HAP-1 (cell line): ENCODE measurements at places on chromosomes 11 and 22.

DNA sequence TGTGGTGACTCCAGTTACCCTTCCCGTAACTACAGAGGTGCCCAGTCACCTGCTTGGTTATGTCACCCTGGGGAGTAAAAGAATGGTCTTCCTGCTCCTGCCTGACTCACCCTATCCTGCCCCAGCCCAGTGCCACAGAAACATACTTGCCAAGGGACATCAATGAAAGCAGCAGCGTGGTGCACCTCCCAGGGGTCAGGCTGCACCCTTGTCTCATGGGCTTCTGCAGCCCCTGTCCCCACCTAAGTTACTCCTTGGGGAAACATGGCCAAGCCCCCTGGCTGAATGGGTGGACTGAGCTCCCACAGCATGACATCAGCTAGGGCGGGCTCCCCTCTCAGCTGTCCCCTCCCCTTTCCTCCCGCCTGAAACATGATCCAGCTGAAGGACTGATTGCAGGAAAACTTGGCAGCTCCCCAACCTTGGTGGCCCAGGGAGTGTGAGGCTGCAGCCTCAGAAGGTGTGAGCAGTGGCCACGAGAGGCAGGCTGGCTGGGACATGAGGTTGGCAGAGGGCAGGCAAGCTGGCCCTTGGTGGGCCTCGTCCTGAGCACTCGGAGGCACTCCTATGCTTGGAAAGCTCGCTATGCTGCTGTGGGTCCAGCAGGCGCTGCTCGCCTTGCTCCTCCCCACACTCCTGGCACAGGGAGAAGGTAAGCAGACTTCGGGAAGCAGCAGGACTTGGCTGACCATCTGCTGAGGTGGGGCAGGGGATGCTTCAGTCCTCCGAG is at the start of gene HTR3A:
Gene HTR3A (plus strand): TSS at position 368 of the 730 bp plus-strand sequence. CDS start 218 bp downstream, at position 586.
- DNase-seq: peak; percentile 74

DNA sequence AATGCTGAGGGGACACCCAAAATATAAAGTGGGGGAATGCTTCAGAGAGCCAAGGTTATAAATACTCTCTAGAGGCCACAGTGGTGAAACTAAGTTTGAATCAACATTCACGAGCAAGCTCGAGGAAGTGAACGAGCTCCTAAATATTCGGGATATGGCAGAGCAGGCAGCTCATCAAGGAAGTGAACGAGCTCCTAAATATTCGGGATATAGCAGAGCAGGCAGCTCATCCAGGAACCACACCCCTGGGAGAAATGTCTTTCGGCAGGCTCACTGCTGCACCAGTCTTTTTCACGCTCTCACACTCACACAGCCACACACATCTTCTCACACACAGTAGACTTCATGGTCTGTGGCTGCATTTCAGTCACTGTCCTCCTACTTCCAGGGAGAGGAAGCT is 787.5 kb downstream of the OPCML start:
- no peak for DNase-seq

- no peak for DNase-seq
Measured at GRCh38 chr11:113840932-113841664, 34.3 kb downstream of the USP28 start.

DNA sequence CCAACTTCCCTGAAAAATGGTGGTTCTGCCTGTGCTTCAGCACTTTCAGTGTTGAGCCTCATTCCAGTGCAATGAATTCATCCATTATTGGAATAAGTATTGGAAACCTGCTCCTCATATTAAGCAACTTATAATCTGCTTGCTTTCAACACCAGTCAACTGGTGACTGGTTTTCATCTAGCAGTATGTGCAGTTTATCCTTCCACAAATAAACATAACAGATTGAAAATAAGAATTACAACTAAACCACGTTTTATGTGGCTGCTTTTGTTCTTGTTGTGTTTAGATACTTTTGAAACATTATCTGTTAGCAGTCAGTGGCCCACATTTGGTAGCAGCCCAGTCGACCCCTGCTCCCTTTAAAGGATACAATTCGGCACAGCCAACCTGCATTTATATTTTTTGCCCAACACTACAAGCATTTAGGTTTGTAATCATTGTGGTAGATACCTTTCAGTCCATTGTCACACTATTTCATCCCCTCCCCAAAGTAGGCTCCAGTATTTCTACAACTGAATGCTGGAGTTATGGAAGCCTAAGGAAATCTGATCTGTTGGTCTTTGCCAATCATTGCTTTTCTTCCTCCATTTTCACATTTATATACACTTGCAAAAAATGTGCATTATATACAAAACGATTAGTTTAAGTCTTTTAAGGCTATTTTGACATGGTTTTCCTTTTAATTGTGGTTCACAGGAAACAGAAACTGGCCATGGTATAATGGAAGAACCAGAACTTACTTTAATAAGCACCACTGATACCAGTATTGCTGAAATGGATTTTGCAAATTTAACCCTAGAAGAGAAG is 13.1 kb downstream of the TAF1D start:
- DNase-seq: no peak

GRCh38 chr11:71490044-71490730 is 36.9 kb upstream of the KRTAP5-7 start:
- no peak for DNase-seq

DNA sequence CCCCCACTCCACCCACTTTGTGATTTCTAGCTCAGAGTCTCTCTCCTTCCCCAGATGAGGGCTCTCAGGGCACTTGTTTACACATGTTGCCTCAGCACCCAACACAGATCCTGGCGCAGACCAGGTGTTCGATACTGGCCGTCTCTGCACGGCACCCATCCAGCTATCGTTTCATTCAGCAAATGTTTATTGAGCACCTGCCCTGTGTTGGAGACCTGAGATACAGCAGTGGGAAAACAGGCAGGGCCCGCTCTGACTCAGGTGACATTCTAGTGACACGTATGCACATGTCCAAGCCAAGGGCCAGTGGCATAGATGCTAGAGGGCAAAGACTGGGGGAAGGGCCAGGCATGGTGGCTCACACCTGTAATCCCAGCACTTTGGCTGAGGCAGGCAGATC is 71.9 kb downstream of the NFAM1 start:
- DNase-seq: no peak

DNA sequence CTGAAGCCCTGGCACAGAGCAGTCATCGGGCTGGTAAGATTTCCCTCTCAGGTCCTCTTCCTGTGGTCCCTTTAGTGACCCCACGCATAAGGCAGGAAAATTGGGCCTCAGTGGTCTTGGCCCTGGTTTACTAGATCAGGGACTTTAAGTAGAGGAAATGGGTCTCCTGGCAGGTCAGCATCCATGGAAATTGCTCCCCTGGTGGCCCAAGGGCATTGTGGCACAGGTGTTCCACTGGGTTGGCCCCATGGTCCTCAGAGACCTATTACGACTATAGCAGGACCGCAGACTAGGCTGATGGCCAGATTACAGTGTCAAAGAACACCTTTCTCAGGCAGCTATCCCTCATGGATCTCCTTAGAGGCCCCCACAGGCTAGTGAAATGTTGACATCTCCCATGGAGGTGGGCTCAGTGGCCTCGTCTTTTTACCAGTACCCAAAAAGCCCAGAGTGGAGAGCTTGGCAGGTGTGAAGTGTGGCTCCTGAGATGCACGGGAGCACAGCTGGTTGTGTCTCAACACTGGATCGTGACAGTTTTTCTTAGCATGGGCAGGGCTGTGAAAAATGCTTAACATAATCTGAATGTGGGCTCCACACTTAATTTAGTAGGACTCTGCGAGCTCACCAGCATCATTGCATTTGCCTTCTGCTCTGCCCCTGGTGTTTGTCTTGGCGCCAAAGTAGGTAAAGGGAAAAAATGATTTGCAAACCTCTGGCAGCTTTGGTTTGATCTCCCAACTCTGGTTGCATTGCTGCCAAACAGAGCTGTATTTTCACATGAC is 74.2 kb downstream of the ZBTB16 start:
- DNase-seq: no peak

DNA sequence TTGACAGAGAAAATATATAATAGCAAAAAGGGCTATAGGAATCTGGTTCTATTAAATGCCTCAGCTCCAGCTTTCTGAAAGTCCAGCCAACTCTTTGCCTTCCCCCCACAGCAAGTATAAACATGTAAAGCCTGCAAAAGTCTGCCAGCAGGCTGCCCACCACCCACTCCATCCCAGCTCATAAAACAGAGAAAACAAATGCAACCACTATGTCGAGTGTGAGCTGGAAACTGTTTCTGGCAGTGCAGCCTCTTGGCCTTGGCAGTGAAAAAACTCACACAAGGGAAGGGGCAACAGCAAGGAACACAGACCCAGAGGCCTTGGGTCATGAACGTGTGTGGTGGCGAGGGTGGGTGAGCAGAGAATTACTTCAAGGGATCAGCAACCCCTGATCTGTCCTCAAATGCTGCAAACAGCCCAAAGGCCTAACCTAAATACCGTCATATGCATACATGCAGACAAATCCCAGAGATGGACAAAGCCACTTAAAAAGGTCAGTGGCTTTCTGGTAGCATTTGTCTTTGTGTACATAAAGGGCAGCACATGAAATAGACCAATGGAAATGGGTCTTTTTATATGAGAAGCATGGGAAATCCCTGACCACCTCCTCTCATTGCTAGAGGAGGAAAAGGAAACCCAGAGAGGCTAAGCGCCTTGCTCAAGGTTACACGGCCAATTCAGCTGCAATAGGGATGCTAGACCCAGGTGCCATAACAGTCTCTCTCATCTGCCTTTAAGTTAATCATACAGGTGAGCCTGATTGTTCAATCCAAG is 74.8 kb downstream of the NAT10 start:
- DNase-seq: no peak

DNA sequence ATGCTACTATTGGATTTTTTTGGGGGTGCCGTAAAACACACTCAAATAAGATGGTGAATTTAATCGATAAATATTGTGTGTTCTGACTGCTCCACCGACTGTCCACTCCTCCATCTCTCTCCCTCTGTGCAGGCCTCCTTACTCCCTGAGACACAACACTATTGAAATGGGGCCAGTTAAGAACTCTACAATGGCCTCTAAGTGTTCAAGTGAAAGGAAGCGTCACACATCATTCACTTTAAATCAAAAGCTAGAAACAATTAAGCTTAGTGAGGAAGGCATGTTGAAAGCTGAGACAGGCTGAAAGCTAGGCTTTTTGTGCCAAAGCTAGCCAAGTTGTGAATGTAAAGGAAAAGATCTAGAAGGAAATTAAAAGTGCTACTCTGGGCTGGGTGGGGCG is 156.7 kb downstream of the CTTN start:
- no peak for DNase-seq

DNA sequence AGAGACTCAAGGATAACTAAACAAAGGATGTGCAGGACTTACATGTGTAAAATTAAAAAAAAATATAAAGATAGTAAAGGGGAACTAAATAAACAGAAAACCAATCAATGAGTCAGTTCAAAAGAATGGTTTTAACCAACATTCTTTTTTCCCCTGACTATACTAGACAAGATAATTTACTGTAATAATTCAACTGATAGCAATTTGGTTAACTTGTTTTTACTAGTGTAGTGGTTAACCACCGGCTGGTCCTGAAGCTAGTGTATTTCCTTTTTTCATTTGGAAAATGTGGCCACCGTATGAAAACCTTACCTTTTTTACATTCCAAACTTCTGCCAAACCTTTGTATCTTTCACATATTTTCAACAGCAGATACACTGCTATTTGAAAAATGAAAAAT is 123.1 kb downstream of the ARHGAP42 start:
- DNase-seq: no peak

DNA sequence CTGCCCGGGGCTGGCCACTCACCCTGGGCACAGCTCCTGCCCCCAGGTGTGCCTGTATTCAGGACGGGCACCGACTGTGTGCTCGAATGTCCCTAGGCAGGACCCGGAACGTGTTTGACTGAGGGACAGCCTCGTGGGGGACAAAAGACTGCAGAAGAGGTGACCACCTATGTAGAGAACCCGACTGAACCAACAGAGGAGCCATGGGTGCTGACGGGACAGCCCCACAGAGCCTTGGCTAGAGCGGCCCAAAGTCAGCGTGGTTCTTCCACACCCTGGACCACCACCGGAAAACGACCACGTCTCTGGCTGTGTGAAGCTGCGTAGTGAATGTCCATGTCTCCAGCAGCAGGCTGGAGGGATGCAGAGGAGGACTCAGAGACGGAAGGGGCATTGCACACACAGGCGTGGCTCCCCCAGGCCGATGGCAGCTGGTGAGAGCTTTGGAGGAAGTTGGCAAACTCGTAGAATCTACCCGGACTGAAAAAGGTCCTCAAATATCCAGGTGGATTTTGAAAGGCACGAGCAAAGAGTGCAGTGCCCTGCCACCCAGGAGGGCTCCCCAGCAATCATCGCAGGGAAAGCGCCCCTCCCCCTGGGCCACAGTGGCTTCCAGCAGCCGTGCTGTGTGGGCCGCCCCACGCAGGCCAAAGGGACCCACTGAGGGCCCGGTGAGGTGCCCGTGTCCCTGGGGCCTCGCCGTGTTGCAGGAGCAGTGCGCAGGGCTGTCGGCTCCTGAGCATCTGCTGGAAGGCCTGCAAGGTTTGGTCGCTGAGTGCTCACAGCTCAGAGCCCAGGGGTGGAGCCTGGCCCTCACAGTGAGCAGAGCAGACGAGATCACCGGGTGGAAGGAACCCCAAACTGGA is 17.5 kb upstream of the MUC5B start:
- DNase-seq: no peak

DNA sequence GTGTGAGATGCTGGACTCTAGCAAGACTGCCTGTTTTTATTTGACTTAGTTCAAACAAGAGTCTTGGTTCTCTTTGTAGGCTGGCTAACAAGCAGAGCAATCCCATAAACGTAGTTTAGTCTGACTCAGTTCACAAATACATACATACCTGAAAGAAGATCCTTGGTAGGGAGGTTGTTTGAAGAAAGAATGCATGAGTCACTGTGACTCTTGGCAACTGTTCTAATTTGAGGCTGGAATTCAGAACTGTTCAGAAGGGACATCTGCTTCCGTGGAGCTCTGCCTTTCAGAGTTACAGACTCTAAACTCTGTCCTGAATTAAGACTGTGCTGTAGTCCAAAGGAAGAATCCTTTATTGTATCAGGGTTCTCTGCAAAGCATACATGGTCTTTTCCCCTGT is 32.2 kb downstream of the C2CD3 start:
- DNase-seq: no peak

GRCh38 chr22:32564170-32565001 is 89.8 kb downstream of the FBXO7 start:
- DNase-seq: peak; percentile 30

DNA sequence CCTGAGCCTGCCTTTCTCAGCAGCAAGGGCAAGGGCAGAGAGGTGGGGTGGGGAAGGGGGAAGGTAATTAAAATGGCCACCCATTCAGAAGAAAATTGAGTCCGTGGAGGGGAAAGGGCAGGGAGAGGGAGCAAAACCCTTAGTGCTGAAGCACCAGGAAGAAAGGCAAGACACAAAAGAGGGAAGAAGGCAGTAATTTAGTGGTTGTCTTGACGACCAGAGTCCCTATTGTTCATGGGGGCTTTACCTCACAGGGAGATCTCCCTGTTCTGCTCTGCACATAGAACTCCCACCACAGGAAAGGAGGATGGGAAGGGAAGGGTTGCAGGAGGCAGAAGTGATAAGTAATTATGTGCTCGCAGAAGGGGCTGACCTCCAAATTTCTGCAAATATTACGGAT is 23.4 kb downstream of the SNX19 start:
- DNase-seq: peak; percentile 18

DNA sequence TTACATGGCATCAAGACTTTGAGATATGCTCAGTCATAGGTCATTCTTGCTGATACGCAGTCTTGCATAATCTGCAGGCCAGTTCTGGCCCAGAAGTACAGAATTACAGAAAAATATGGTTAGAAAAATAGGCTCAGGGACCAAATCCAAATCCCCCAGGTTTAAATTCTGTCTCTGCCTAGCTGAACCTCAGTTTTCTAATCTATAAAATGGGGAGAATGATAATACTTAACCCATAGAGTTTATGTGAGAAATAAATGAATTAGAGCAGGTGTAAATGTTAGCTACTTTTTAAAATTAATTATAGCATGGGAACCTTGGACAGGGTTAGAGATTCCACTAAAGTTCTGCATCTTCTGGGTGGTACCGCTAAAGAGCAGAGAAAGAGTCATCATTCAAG is 52.3 kb upstream of the FAM181B start:
- DNase-seq: no peak
